Stimulated activated CD8-positive, alpha-beta memory T cell treated with anti-CD3 and anti-CD28 coated beads, Interleukin-15, amount 100 ng/mL, for 48 hours (primary cell): ENCODE measurements at places on chromosomes 6 and 20.

- DNase-seq, result no peak
Measured at GRCh38 chr6:157029980-157030690, 253.0 kb downstream of the ARID1B start.

DNA sequence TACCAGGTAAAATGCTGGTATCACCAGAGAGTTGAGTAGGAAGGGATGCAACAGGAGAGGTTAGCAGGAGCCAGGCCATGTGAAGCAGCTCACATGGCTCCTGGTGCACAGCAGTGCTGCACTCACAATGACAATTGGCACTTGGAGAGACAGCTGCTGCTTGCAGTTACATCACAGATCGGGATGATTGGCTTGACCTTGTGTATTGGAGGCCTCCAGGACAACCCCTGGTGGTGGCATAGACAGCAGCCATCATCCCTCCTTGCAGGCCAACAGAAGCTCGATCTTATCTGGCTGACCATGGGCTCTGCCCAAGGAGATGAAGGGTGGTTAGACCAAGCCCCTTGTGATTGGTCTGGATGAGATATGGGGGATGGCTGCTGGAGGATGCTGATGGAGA is 73.0 kb downstream of the EYA2 start:
- DNase-seq, result no peak

- no peak for DNase-seq
Measured at GRCh38 chr6:42375007-42375635, 76.6 kb downstream of the TRERF1 start.

GRCh38 chr20:21503345-21503744 is 10.5 kb downstream of the NKX2-2 start:
- DNase-seq, result no peak

DNA sequence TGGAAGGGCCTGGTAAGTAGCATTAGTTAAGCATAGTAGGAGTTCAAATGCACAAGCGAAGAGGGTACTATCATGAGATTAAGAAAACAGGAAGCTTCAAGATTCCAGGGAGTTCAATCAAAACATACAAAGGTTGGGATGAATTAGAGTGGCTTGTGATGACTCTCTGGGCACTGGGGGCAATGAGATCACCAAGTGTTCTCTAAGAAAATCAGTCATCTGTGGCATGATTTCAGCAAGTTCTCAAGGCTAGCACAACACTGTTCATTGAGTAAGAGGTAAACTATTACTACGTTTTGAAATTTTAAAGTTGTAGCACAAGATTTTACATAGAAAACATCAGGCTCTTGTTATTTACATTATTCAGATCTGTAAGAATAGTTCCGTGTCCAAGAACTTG is 139.7 kb upstream of the FLRT3 start:
- no peak for DNase-seq

DNA sequence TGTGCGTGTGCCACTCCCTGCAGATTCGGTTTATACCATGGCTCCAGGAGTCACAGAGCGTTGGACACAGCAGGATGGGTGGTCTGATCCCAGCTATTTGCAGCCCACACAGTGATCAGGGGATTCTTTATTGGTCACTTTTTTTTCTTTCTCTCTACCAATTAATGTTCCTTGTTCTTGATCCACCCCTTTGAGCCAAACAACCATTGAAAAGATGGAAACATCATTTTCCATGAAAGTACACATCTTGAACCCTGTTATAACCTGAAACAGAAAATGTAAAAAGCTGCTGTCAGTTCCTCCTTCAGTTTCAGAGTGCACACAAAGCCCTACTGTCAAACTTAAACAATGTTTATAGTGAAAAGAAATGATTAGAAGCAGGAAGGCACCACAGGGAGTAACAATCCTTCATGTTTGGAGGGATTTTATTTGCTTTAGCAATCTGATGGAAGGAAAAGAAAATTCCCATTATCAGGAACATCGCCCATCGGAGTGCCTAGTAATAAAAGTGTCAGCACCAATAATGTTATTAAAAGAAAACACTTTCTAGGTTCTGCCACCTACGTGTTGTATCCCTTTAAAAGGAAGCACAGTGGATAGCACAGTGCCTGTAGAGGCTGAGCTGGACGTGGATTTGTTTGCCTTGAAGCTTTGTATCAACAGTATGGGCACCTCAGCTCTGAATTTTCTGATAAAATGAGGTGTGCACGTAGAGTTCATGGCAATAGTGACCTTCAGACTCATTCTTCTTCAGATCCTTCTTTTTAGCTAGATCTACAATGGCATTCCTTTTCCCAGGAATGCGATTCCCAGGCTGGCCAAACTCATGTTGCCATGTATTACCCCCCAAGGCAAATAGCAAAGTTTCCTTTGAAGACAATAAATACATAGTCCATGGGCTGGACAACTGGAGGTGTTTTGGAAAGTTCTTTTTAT is 16.1 kb upstream of the THBD start:
- no peak for DNase-seq

GRCh38 chr20:6764619-6765018 is 2.9 kb upstream of the BMP2 start:
- DNase-seq, result no peak

DNA sequence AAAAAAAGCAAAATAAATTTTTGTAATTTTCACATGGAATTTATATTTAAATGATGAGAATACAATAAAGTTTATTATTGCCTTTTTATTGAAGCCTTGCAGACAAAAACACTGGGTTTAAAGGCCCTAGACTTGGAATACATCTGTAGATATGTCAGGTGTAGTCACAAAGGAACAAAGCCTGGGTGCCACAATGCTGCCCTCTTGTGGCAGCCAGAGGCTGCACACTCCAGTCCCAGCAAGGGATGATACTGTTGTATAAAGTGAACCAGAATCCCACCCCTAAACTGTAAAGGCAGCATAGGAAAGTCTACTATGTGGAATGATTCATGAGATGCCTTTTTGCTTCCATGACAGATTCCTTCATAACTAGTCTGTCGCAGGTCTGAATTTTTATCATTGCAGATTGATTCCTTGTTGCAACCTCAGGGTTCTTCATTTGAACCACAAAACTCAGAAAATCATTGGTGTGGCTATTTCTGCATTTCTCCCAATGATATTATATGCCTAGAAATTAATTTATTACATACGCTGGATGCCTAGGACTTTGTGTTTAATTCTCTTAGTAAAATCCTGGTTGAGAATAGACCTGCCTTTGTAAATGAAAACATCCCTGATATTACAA is 37.0 kb downstream of the MAK start:
- DNase-seq, result peak; percentile 36

DNA sequence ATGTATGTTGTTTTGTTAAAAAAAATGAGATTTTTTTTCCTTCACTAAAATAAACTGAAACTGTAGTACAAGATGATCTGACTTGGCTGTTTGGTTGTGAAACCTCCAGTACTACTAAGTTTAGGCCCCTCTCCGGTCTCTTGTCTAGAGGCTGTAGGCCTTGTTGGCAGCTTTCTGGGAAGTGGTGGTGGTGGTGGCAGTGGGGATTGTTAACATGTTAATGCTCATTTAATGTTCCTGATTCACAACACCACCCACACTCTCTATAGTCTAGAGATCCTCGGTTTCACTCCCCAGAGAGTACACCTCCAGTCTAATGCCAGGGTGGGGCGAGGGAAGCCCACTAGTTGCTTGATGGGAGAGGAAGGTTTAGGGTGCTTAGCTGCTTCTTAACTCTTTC is 24.1 kb downstream of the STK4 start:
- peak; percentile 59 for DNase-seq

DNA sequence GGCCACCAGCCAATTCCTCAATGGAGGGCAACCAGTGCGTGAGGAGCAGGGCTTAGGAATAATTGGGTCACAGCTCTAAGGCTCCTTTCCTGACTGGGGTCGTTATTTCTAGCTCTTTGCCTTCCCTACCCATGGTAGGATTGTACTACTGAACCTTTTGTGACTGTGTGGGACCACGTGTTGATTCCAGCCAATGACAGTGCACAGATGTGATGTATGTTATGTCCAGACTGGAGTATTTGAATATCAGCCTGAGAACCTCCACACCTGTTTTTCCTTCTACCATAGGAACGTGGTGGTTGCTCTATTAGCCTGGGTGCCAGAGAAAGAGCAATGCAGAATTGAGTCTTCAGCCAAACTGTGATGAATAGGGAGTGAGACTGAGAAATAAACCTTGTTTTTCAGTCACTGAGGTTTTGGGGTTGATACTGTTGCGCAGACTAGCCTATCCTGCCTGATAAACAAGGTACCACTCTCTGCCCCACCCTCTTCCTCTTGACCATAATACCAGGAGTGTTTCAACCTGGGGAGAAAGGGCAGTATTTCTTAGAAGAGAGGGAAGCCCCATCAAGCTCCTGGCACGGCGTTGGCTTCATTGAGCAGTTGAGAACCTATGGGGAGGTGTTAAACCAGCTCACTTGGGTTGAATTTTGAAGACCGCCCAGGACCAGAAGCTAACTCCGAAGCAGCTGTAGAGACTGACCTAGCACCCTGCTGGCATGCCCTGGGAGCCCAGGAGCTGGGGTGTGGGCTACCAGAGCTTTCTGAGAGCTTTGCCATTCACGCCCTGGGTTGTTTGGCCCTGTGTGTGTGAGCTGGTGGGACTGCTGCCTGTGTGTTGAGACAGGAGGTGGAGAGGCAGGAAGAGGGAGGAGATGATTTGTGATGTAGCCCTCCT is 105.5 kb upstream of the BACH2 start:
- no peak for DNase-seq

DNA sequence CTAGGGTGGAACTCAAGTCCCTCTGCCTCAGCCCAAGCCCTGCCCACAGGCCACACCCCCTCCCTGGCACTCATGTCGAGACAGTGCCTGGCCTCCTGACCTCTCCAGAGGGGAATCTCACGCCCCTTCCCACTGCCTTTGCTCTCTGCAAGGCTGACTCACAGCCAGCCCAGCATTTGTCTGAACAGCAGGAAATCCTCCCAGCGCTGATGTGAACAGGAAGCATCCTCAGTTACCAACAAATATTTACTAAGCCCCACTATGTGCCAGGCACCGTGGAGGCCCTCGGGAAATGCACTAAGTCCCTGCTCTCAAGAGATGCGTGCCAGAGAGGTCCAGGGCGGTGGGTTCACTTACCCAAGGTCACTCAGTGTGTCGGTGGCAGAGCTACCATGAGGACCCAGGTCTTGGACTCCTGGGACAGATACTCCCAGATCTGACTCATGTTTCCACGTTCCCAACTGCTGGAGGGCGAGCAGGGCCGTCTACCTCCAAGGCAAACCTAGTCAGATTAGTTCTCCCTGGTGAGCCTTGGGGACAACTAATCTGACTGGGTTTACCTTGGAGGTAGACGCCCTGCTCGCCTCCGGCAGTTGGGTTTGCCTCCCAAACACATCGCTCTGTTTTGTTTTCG is 7.8 kb downstream of the ADA start:
- DNase-seq, result no peak

GRCh38 chr6:43767553-43768505 is 2.2 kb upstream of the VEGFA start:
- DNase-seq, result no peak

DNA sequence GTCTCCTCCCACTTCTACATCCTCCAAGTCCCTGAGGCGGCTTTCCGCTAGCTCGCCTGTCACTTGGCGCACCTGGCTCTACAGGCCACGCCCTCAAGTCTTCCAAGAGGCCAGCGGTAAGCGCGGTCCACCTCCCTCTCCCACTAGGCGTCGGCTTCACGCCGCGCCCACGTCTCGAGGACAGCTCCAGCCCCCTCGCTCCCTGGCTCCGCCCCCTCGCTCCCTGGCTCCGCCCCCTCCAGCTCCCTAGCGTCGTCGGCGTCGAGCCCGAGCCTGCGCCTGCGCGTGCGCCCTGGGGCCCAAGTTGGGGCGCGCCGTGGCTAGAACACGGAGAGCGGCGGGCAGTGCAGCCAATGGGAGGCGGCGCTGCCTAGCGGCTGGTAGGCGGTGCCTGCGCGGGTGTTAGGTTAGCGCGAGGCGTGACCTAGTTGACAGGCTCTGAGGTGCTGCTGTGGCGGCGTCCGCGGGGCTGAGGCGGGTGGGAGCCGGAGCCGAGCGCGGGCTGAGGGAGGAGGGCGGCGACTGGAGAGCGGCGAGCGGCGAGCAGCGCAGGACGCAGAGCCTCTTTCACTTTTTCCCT is at the start of gene MACROD2:
Gene MACROD2 (plus strand): TSS at position 431 of the 580 bp plus-strand sequence.
- DNase-seq, result peak; percentile 11

DNA sequence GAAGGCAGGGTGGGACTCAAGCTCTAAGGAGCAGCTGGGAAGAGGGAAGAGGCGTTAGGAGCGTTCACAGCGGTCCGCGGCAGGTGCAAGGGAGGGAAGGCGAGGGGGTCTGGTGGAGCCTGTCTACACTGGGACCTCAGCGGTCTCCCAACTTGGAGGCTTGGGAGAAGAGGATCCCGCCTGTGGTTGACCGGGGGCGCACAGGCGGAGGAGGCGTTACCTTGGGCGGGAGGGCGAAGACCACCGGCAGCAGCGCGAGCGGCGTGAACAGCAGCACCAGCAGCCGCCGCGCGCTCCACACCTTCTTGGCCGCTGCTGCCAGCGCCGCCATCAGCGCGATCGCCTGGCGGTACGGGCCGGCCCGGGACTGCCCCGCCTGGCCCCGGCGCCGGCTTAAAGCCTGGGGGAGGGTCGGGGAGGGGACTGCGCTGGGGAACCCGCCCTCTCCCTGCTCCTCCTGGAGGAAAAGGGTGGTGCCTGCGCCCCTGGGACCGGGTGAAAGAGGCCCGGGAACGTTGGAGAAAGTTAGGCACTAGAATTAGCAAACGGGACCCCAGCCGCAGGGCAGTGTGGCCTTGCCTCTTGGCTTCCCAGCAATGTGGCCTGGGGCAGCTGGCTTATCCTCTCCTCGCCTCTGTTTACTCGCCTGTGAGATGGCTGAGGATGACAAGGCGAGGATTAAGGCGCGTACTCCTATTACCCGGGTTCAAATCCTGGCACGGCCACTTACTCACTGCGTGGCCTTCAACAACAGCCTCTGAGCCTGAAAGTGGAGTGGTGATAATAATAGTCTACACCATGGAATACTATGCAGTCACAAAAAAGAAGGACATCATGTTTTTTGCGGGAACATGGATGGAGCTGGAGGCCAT is at the start of gene SLC13A3:
Gene SLC13A3 (minus strand): TSS at position 369 of the 872 bp plus-strand sequence. CDS start 38 bp downstream, at position 331.
- DNase-seq, result no peak

DNA sequence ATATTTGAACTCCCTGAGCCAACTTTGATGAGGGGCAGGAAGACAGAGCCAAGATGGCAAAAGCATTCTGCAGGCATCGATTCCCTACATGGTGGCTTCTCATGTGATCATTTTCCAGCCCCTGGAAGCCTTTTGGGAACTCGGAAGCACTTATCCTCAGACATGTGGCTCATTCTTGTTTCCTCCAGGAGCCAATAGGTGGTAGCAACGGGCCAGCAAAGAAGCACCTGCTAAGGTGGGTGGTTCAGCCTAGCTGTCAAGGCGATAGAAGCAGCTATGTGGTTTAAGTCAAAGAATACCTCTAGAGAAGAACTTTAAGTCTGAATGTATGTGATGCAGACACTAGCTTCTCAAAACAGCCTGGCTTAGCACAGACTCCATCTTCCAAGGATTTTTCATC is 64.9 kb upstream of the PAX1 start:
- DNase-seq, result no peak
